HEK293T (cell line): ENCODE measurements at places on chromosomes 3 and 15.

GRCh38 chr15:80173022-80173759, 20.4 kb downstream of the FAH start:
- DNase-seq, result peak; percentile 81

DNA sequence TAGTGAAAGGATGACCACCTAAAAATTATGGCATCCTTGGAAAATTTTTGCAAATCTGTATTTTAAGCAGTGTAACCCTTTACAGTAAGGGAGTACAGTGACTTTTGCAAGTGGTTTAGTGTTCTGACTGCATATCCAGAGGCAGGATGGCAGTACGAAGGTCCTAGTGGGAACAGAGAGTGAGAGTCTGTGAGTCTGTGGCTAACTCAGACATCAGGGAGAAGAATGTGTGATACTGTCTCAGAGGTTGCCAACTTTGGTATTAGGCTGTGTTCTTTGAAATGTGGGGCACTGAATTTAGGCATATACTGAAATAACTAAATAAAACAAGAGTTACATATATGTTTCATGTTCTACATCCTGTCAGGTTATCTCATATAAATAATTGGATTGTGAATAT, 25.7 kb downstream of the PRKCI start:
- no peak for DNase-seq

DNA sequence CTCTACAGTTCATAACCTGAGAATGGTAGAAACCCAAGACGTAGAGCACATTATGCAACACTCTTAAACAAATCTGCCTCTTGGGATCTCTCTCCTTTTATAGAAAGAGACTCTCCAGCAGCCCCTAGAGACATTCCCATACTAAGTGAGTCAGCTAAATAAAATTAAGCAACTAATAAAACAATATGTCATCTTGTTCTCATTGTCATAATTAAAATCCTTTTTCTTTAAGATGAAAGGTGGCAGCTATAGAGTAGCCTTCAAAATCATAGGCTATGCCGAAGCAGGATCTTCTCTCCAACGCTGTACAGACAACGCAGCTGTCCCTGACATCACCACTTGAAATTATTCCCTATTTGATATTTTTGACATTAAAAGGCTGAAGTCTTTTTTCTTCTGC, 790.0 kb downstream of the FHIT start:
- no peak for DNase-seq

- DNase-seq, result no peak
These were observed 327.1 kb upstream of the GOLIM4 start for GRCh38 chr3:168422843-168423242.

DNA sequence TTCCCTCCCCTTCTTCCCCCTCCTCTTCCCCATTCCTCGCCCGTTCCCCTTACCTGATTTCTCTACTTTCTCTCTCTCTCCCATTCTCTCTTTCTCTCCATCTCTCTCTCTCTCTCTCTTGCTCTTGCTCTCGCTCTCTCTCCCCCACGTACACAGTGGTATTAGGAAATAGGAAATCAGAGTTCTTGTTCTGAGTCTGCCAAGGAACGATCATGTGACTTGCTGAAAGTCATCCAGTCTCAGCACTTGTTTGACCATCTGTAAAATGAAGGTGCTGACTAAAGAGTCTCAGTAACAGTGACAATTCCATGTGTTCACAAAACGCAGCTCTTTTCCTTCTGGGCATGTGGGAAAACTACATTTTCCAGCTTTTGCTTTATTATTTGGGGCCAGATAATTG, 445.0 kb upstream of the TGFBR2 start:
- DNase-seq, result no peak
